Fibroblast of villous mesenchyme (primary cell): ENCODE measurements at places on chromosomes 11 and 22. TPM values are rescaled to one million over a fixed set of nuclear protein-coding genes. Genes with fewer than 3 reads are reported as not detected.

DNA sequence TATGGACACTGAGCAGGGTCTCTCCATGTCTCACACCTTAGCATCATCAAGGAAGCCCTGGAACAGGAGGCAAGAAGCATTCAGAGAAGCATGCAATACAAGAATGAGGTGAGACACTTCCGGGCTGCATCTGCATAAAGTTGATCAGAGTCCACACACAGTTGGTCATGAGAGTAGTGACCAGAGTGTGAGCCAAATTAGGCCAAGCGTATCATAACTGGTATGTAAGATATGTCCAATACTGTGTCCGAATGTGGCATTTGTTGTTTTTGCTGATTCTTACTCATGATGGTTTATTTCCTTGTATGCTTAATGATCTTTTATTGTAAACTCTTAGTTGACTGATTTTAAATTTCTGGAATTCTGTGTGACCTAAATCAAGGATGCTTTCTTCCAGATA lies 315.7 kb downstream of the INSC start:
- no peak for DNase-seq

PLAAT3 gene
- total RNA-seq: 4.2 and 6.0 TPM in 2 replicates

KRTAP5-8 gene
- not detected in 2 replicates for total RNA-seq

DNA sequence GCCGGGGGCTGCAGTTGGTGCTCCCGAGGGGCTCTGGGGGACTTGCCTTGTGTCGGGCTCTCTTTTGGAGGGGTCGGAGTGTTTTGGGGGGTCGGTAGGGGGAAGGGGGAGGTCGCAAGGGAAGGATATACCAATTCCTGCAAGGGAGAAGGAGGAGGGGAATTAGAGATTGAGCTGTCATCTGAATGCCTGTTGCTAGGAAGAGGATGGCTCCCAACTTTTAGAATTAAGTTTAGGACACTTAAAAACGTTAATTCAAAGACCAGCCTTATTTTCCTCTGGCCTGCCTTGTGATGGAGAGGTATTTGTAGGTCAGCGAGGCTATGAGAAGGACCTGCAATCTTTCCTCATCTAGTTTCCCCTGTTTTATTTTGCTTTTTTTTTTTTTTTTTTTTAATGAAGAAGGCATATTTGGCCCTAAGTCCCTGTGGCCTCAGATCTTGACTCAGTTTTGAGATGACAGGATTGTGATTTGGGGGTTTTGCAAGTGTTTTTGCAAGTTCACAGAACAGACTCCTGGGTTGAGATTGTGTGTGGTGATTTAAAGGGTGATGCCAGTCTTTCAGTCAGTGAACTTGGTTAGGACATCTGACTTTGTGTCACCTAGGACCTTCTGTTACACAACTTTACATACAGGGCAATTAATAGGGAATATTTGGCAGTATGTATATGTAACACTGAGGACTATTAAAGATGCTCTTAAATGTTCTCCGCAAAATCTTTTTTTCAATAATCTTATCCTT lies 672 bp downstream of the TMEM135 start:
- DNase-seq: no peak

DNAL4 gene
- 10.3 and 11.2 TPM in 2 replicates for total RNA-seq

DNA sequence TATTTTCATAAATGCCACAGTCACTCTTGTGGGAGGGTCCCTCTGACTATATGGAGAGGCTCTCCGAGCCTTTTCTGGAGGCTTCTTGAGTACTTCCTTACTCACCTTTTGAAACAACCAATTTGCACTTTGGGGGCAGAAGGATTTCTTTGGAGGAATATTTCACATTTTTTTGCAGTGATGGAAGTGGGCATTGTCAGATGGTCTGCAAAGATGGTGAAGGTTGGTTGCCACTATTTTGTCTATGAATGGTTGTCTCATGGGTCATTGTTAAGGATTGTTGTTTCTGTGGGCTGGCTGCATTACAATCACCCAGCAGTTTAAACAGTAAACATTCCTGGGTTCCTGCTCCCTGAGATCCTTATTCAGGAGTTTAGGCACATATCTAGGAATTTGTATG lies 388.2 kb downstream of the TMEM135 start:
- no peak for DNase-seq

DNA sequence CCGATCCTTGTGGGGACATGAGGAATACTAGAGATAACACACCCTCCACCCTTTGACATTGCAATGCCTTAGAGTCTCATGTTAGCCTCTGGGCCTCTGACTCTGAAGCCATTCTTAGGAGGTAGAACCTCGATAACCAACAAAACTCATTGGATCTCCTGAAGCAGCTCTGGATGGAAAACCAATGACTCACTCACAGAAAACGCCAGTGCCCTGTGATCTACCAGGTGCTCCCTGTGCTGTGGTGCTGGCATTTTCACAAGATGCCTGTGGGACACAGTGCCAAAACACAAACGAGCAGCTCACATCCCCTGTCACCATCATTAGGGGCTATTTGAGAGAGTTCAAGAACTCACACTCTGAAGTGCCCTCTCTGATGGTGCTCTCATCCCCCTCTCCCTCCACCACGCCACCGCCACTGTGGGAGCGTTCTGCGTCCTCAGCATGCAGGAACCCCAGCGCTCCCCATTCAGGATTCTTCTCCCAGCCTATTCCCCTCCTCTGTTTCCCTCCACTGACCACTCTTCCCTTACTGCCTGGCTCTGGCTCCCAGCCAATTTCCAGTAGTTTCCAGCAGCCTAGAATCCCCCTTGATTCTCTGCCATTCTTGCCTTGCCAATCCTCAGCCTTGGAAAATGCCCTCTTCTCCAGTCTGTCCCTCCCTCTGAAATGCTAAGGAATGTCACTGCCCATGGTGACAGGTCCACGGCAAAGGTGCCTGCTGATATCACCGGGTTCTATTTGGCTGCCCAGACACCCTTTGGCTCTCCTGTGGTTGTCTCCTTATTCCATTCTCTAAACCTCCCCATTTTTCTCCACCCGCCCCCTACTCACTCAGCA lies 4.7 kb upstream of the POLD4 start:
- peak; percentile 54 for DNase-seq

SLC25A17 gene
- 12.9 and 23.7 TPM in 2 replicates for total RNA-seq

- no peak for DNase-seq
These were observed 51.4 kb downstream of the ELP4 start for GRCh38 chr11:31560842-31561476.

DNA sequence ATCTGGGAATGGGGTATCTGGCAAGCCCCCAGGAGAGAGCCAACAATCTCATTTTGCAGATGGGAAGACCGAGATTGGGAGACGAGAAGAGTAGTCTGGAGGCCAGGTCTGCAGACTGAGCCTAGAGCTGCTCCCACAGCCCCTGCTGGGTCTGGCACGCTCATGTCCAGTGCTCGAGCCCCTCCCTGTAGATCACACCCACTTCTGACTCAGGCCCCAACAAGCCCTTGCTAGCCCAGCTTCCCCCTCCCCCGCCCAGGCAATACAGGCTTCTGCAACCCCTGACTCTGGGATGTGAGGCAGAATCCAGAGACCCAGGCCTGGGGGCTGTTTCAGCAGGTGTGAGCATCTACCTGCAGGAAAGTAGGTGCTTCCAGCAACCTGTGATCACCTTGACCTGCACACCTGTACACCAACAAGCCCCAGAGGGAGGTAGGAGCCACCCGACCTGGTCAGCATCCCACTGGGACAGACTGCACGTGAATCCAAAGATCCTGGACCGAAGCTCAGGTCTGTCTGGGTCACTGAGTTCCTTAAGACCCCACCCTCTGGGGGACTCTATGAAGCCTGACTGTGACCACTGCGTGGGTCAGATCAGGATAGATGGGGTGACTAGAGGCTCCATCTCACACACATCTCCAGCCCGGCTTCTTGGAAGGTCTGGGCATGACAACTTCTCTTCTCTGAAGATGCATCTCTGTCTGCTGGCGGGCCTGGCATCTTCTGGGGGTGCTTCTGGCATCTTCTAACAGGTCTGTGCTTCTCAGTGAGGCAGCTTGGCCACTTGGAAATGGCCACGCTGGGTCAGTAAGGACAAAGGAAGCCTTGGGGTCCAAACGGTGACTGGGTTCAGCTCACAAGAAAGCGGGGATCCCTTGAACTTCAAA lies 29.3 kb downstream of the LINC01488 start:
- peak; percentile 43 for DNase-seq

GRCh38 chr11:93603225-93604007 lies 58.1 kb upstream of the CEP295 start:
- DNase-seq: no peak

CELF1 gene
- 124 and 128 TPM in 2 replicates for total RNA-seq

DNA sequence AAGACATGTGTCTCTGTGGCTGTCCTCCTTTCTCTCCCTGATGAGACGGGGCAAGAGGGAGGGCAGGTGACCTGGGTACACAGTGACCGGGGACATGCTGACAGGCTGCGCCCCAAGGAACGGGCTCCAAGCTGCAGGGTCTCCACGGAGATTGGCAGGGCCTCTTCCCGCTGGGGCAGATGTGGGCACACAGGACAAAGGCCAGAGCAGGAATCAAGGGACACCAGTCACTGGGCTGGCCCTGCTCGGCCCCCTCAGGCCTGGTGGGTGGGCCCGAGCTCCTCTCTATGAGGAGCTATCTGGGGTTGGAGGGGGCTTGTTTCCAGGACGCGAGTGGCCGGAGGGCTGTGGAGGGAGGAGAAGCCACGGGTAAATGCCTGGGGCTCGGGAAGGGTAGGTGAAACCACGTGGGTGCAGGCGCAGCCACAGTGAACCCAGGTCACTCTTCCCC lies 11.2 kb downstream of the PNPLA5 start:
- DNase-seq: no peak

DNA sequence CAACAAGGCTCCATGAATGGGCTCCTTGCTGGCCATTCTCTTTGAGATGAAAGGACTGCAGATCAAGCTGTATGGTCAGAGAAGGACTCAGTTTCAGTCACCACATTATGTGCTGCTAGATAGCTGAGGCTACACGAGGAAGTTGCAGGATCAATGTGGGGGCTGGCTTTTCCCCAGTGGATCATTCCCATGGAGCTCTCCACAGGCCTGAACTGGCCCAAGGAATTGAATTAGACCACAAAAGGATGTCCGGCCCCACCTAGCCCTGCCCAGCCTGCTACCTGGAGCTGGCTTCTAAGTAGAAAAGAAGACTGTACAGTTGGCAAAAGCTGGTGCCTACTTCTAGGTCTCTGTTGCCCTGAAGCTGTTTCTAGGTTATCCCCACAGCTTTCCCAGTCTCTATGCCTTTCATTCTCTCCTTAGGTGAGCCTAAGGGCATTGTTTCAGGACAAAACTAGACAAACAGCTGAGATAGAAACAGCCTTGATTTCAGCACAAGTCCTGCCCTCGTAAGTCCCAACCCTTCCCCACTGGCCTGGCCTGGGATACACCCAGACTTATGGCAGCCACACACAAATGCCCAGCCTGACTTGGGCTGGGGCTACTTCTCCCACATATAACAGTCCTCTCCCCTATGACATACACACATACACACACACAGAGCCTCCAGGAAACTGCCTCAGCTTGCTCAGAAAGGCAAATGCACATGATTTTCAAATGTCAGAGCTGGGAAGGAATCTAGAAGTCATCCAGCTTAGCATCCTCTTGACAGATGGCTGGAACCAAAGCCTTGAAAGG lies 129.1 kb upstream of the NCAM1 start:
- no peak for DNase-seq

DNA sequence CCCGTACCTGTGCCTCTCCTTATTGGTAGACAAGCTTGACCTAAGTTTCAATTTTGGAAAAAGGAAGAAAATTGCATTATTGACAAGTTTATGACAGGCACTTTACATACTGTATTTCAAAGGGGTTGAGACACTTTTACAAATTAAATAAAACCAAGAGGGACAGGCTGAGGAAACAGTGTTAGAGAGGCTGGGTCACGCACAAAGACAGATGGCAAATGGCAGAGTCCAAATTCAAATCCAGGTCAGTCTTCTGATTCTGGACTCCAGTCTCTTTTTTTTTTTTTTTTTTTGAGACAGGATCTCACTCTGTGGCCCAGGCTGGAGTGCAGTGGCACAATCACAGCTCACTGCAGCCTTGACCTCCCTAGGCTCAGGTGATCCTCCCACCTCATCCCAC lies 10.1 kb downstream of the TRIM66 start:
- no peak for DNase-seq

DNA sequence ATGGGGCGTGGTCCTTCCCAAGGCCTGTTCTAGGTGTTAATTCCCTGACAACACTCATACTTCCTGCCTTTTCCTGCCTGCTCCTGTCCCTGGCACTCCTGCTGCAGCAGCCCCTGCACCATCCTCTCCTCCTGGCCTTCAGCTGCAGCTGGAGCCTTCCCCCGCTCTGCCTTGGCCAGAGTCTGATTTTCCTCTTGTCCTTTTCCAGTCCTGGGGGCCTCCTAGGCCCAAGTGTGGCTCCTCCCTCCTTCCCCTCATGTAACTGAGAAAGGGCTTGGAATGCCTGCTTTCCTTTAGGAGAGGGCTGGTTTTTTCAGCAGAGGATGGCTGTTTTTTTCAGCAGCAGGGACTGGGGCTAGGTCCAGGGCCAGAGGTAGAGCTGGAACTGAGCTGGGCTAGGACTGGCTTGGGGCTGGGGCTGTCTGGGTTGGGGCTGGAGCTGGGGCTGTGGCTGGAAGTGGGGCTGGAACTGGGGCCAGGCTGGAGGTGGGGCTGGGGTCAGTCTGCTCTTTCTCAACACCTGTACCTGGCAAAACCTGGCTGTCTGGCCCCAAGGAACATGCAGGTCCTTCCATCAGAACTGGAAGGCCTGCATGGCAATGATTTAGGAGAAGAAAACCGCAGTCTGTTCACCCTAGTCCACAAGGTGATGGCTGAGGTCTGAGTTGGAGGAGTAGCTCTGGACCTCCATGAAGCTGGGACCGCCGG lies 23.6 kb downstream of the ZC3H7B start:
- DNase-seq: no peak

KCNJ4 gene
- not detected in 2 replicates for total RNA-seq

MS4A6E gene
- not detected in 2 replicates for total RNA-seq

GRCh38 chr11:11780858-11781257 lies 60.9 kb upstream of the USP47 start:
- no peak for DNase-seq

GRCh38 chr22:39917776-39918495 lies 17.1 kb downstream of the GRAP2 start:
- DNase-seq: peak; percentile 8

SAA4 gene
- total RNA-seq: not detected in 2 replicates

RIBC2 gene
- 0.86 and 0.97 TPM in 2 replicates for total RNA-seq

SCUBE1 gene
- total RNA-seq: not detected in 2 replicates

DNA sequence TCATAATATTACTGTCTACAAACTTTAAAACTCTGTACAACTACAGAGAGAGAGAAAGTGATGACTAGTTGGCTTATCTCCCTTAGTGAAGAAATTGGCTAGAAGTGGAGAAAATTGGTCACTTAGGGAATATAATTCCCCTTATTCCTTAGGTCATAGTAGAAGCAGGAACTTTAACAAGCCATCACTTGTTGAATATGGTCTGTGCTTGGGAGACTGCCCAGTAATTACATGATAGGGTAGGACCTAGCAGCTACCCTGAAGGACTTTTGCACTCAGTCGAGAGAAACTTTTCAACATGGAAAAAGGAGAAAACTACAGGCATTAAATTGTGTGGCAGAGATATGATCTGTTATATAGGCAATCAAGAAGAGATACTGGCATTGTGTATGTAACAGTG lies 576.5 kb upstream of the CCDC90B start:
- DNase-seq: no peak

SUSD2 gene
- 0.64 and 1.3 TPM in 2 replicates for total RNA-seq

DNA sequence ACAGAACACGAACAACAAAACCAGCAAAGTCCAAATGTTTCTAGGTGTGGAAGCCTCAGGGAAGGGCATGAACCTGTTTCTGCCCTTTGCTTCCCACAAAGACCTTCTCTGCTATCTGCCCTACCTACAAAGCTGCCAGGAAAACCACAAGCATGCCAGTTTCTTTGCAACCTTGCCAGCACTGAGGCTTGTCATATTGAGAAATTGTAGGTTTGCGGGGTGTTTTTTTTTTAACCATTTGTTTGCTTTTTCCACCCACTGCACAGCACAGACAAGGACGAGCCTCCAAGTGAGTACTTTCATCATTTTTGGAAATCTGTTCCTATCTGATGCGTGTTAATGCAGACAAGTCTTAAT lies 12.8 kb downstream of the PARVG start:
- DNase-seq: no peak

GRCh38 chr11:92253945-92254344 lies 29.3 kb downstream of the FAT3 start:
- DNase-seq: peak; percentile 19
